ENCODE measurements at places on chromosomes 12 and 14.

DNA sequence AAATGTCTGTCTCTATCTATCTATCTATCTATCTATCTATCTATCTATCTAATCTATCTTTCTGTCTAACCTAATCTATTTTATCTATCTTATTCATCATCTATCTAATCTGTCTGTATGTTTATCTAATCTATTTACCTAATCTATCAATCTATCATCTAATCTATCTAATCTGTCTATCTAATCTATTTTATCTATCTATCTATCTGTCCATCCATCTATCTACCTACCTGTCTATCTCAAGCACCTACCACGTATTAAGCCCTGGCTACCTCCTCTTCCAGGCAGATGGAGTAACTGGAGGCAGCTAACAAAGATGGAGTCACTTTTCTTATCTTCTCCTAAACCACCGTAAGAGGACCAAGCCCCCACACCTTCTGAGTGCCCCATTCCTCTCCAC, 5.8 kb downstream of the CD4 start:
- no peak for DNase-seq

- DNase-seq = no peak
These were observed 486.1 kb downstream of the GLT1D1 start for GRCh38 chr12:129339336-129339735.

- DNase-seq = no peak
These were observed 479.0 kb upstream of the SYT1 start for GRCh38 chr12:78385541-78385940.

DNA sequence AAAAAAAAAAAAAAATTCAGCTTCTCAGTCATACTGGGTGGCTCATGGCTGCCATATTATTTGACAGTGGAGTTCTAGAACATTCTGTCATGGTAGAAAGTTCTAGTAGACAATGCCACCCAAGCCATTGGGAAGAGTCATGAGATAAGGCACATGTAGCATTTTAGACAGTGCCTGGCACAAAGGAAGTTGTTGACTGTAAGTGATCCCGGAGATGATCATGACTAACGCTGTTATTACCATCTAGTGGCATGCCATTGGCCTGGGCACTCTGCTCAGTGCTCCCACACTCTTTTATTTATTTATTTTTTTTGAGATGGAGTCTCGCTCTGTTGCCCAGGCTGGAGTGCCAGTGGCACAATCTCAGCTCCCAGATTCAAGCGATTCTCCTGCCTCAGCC, 80.4 kb downstream of the FOXN4 start:
- DNase-seq = no peak

GRCh38 chr14:74569387-74569786, 42.6 kb downstream of the LTBP2 start:
- no peak for DNase-seq

DNA sequence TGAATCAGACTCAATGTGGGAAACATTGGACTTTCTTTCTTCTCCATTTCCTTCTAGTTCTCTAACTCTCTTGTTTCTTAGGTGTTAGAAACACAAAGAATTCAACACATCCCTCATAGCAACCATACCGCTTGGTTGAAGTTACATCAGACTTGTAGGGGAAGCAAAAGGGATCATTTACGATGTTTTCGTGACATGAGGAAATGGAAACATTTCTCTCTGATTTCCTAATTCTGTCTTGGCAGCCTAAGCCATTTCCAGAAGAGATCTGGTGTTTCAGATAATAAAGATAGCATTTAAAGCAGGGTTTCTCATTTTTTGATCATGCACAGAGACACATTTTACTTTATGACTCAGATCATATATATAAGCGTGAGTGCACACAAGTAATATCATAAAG, 202.0 kb downstream of the TMEM132C start:
- no peak for DNase-seq

Measured in activated T-helper 1 cell treated with anti-CD3 and anti-CD28 coated beads, Interleukin-2, amount 50 U/mL, for 16 hours (primary cell).